ENCODE measurements at places on chromosomes 1 and 21.
A peak's percentile ranks its signal among the peaks of the same experiment; 100 is the strongest.

GRCh38 chr1:93629101-93630059 is 52.3 kb downstream of the BCAR3 start:
- DNase-seq, result peak; percentile 50

- DNase-seq, result no peak
Observed at GRCh38 chr21:34561806-34562205, 49.8 kb upstream of the KCNE1 start.

DNA sequence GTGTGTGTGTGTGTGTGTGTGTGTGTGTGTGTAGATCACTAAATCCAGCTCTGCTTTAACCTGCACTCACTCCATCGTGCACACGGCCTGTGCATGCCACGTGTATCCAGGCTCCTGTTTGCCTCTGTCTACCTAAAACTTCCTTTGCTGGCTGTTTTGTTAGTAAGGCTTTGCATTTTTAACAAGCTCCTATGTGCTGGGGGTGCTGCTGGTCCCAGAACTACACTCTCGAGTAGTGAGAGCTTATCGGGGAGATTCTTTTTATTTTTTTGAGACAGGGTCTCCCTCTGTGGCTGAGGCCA is 596 bp upstream of the TCEA3 start:
- DNase-seq, result no peak

DNA sequence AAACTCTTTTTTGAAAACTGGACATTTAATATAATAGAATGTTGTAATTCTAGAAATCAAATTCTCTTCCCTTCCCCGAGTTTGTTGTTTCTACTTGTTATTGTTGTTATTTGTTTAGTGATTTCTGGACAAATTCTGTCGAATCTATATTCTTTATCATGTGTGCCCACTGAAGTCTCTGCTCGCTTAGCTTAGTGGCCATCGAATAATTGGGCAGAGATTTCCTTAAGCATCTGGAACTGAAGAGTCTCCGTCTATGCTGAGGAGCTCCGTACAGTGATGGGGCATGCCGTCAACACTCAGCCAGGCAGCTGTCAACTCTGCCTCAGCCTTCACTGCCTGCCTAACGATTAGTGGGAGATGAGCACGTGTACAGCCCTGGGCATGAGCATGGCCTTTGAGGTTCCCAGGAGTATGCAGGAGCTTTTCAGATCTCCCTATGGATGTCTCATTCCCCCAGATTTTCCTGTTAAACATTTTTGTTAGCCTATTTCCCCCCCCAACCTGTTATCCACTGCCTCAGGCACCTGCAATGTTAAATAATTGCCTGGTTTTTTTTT is 66.8 kb downstream of the SLX9 start:
- DNase-seq, result no peak

DNA sequence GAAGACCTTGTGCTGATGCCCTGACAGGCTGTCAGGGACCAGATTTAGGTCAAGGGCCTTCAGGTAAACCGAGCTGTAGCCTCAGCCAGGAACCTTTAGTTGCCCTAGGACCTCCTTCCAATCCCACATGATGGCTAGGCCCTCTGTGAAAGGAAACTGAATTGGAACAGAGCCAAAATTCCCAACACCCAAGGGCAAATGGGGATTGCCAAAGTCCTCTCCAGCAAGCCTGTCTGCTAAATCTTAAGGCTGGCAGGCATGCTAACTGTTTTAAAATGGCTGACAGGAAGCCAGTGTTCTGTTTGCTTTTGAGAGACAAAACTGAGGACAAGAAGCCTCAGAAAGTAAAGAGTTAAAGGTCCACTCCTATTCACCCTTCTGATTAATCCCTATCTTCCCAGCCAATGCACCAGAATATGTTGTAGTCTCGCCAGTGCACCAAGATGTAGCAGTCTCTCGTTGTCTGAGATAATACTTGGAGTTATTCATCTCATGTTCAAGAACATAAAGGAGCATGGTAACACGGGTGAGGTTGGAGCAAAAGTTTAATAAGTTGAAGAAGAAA is 35.1 kb downstream of the MSTO1 start:
- DNase-seq, result no peak

DNA sequence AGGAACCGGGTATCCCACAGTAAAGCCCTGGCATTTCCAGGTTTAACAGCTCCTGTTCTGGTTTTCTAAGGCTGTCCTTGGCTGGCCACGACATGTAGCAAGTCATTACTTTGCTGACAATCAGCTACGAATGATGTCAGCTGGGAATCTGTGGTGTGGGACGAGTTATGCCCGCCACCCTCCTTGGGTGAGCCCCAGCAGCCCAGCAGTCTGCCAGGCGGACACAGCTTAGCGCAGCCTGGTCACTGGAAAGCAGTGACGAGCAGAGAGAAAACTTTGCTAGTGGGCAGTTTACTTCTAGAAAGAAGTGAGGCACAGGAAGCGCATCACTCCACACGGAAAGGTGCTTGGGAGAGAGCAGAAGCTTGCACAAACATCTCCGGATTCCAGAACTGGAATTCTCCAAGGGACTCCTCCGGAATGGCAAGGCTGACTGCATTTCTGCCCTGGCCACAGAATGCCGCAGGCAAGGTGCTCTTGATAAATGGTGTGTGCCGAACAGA is 15.5 kb upstream of the ZNF436 start:
- DNase-seq, result no peak

GRCh38 chr1:67609577-67610341 is 75.2 kb upstream of the GADD45A start:
- DNase-seq, result no peak

DNA sequence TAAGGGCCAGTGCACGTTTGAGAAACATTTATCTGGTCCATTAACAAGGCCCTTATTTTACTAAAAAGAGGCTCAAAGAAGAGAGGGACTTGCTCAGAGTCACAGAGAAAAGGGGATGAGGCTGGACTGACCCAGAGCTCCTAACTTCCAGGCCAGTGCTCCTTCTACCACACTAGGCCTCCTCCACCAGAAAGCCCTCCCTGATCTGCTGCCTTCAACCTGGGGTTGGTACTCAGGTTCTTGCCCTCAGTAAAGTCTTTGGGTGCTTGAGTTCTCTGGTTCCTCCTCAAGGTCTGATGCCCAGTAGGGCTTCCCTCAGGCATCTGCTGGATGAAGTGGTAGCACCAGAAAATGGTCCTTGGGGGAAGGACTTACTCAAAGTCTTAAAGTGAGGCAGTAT is 26.0 kb downstream of the TTC39A start:
- DNase-seq, result no peak

DNA sequence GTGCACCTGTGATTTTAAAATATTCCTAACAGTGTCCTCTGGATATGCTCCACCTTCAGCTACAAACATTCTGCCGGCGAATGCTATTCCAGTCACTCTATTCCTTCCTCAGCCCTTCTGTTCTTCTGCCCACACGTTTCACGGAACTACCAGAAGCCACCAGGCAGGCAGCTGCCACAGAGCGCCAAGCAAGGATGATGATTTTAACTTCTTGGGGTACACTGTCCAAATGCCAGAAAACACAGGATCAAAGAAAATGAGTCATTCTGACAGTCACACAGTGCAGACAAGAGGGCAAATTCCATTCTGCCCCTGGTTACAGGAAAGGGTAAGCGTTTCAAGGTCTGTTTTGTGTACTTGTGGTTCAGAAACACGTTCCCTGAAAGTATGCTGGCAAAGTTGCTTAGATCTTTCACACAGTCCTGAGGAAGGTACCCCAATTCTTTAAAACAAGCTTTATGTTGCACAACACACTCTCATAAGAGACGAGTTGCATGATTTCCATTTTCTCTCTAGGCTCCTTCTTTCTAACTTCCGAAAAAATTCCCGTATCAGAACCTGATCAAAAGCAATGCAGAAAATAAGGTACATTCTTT is 508.3 kb upstream of the PKN2 start:
- DNase-seq, result no peak
